ENCODE measurements at places on chromosomes 1 and 21. TPM values are rescaled to one million over a fixed set of nuclear protein-coding genes. Genes with fewer than 3 reads are reported as not detected.

The ANKRD65 gene
- total RNA-seq = 4.7 TPM

The AMY2B gene
- total RNA-seq = 69.5 TPM

The PSMD4 gene
- total RNA-seq = 133 TPM

GRCh38 chr1:201128476-201128875, 1.5 kb upstream of the ASCL5 start:
- H3K4me3 ChIP-seq = no peak overlapping the region
- no peak for DNase-seq
- H3K36me3 ChIP-seq = no peaks in the 10 kb centered on the region
- H3K4me1 ChIP-seq = no peaks in the 10 kb centered on the region
- no peak overlapping the region for H3K27ac ChIP-seq

DNA sequence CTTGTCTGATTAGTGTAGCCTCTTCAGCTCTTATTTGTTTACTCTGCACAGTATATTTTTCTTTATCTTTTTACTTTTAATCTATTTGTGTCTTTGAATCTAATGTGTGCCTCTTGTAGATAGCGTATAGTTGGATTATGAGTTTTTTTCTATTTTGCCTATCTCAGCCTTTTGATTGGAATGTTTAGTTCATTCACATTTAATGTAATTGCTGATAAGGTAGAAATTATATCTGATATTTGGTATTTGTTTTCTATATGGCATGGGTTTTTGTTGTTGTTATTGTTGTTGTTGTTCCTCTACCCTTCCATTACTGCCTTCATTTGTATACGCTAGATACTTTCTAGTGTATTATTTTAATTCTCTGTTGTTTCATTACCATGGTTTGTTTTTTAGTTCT, 131.7 kb upstream of the GRIK3 start:
- H3K4me1 ChIP-seq = no peaks in the 10 kb centered on the region
- H3K27ac ChIP-seq = no peak overlapping the region
- peaks cover 11% of the 10 kb centered on the region for H3K27me3 ChIP-seq

DNA sequence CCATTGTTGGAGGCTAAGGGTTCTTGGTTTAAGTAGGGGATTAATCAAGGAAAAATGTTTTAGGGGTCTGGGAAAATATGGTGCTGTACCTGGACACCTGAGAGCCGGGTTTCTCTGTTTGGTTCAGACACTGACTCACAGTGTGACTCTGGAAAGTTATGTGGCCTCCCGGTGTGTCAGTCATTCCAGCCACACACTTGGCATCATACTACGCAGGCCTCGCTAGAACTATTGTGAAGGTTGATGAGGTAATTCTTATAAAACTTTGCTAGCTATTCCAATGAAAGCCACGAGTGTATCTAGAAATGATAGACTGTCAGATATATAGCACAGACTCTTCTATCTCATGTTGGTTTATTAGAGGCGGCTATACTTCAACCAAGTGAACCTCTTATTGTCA, 4.8 kb upstream of the CAMSAP2 start:
- no peaks in the 10 kb centered on the region for H3K36me3 ChIP-seq
- no peak for DNase-seq
- no peak overlapping the region for H3K4me3 ChIP-seq
- H3K4me1 ChIP-seq = peaks cover 8% of the 10 kb centered on the region
- no peak overlapping the region for H3K27ac ChIP-seq

GRCh38 chr1:24765308-24765988, 20.2 kb downstream of the CLIC4 start:
- no peak overlapping the region for H3K4me3 ChIP-seq
- H3K4me1 ChIP-seq = peaks cover 33% of the 10 kb centered on the region
- H3K27ac ChIP-seq = peak overlapping the region; percentile 13

- no peak for DNase-seq
- H3K4me3 ChIP-seq = no peak overlapping the region
- H3K27ac ChIP-seq = no peak overlapping the region
- H3K36me3 ChIP-seq = no peaks in the 10 kb centered on the region
- H3K27me3 ChIP-seq = no peaks in the 10 kb centered on the region
Observed at GRCh38 chr1:76542359-76542758, 324.9 kb upstream of the ST6GALNAC5 start.

Measured in suprapubic skin (tissue), 4 donors.